SJSA1 (cell line): ENCODE measurements at places on chromosomes 5 and 9.

DNA sequence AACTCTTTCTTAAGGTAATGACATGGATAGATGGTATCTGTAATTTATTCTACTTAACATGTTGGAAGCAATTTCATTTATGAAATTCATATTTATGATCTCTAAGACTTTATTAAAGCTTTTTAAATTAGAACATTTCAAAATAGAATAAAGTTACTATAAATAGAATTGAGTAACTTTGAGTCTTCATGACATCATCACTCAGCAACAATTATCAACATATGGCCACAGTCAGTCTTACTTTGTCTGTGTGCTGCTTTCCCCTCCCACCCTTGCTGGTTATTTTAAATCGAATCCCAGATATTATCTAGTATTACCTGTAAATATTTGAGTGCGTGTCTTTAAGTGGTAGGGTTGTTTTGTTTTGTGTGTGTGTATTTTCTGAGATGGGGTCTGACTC is 65.2 kb downstream of the IPO11 start:
- H3K4me1 ChIP-seq, result peaks cover 13% of the 10 kb centered on the region
- no peak overlapping the region for H3K4me3 ChIP-seq
- H3K36me3 ChIP-seq, result peaks cover 17% of the 10 kb centered on the region
- DNase-seq, result no peak

DNA sequence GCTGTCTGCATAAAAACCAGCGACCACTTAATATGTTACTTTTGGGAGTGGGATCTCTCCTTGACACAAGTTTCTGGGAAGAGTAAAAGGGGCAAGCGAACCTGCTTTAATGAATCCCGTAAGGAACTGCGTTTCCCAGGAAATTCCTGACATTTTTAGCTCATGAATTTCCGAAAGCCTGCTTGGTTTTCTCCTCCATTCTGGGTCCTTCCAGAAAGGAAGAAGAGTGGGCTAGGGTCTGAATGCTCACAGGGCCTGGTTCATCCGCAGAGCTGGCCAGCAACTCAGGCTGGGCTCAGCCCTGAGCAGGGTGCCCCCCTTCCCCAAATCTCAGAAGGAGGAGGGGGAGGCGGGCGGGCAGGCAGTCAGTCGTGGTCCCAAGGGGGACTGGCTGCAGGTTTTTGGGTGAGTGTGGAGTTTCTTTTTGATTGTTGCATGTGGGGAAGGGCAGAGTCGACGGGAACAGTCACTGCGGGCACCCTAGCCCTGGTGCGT is 1.2 kb upstream of the PURA start:
- DNase-seq, result peak; percentile 36
- H3K36me3 ChIP-seq, result peaks cover 22% of the 10 kb centered on the region
- H3K4me1 ChIP-seq, result peaks cover 39% of the 10 kb centered on the region
- no peaks in the 10 kb centered on the region for H3K27me3 ChIP-seq
- peak overlapping the region; percentile 68 for H3K4me3 ChIP-seq

GRCh38 chr5:180332051-180332517 is 21.1 kb downstream of the GFPT2 start:
- peaks cover 65% of the 10 kb centered on the region for H3K36me3 ChIP-seq
- H3K27ac ChIP-seq, result peak overlapping the region; percentile 88
- no peak for DNase-seq
- H3K4me3 ChIP-seq, result no peak overlapping the region
- peaks cover 78% of the 10 kb centered on the region for H3K4me1 ChIP-seq

GRCh38 chr9:108838017-108838416 is 17.8 kb downstream of the ACTL7B start:
- H3K27me3 ChIP-seq, result 0 out of 2 replicates have a peak, but pooled peaks cover 3% of the 10 kb centered on the region
- no peak overlapping the region for H3K4me3 ChIP-seq
- H3K27ac ChIP-seq, result no peak overlapping the region
- no peaks in the 10 kb centered on the region for H3K36me3 ChIP-seq

DNA sequence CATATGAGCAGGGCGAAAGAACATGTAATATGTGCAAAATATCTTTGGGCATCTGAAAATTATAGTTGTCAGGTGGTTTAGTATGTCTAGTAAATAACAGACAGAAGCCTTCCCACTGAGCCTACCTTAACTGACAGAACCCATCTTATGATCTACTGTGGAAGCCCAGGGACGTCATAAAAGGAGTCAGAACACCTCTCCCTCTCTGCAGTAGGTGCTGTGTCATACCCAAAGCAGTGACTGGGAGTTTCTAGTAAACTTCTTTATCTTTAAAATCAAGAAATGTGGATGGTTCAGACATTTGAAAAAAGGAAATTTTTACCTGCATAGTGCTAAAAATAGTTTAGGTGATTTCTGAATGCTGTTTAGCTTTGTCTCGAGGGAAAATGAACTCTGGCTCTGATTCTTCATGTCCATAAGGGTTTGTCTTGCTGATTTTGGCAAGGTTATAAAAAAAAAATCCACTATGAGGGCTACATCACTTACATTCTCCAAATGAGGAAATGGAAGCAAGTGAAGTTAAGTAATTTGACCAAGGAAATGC is 104.0 kb downstream of the NUDT12 start:
- H3K4me1 ChIP-seq, result peaks cover 28% of the 10 kb centered on the region
- H3K4me3 ChIP-seq, result no peak overlapping the region
- no peaks in the 10 kb centered on the region for H3K27me3 ChIP-seq
- no peaks in the 10 kb centered on the region for H3K36me3 ChIP-seq
- no peak overlapping the region for H3K27ac ChIP-seq

GRCh38 chr5:59335544-59335943 is 558.0 kb downstream of the PDE4D start:
- no peak overlapping the region for H3K27ac ChIP-seq
- no peaks in the 10 kb centered on the region for H3K27me3 ChIP-seq
- DNase-seq, result no peak
- no peaks in the 10 kb centered on the region for H3K36me3 ChIP-seq

DNA sequence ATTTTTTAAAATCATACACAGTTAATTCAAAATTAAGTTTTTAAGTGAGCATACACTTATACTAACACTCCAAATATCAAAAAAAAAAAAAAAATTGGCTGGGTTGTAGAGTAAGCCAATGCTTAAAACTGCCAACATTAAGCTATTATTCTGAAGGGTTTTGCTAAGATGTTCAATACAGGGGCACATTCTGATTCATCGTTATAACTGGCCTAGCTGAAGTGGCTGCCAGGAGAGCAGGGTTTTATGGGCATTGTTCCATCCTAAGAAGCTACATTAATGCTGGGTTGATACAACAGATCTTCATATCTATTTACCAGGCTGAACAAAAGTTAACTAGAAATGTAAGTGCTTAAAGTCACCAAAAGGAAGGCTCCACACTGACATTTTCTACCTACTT is 13.4 kb downstream of the ELAVL2 start:
- no peaks in the 10 kb centered on the region for H3K27me3 ChIP-seq
- no peak overlapping the region for H3K4me3 ChIP-seq
- no peaks in the 10 kb centered on the region for H3K4me1 ChIP-seq
- no peak for DNase-seq

GRCh38 chr5:23476580-23476979 is 30.8 kb upstream of the PRDM9 start:
- no peak overlapping the region for H3K4me3 ChIP-seq
- H3K4me1 ChIP-seq, result no peaks in the 10 kb centered on the region
- no peak overlapping the region for H3K27ac ChIP-seq
- no peaks in the 10 kb centered on the region for H3K27me3 ChIP-seq
- no peak for DNase-seq
- no peaks in the 10 kb centered on the region for H3K36me3 ChIP-seq
